T-helper 2 cell (primary cell): ENCODE measurements at places on chromosomes 5 and 9.

DNA sequence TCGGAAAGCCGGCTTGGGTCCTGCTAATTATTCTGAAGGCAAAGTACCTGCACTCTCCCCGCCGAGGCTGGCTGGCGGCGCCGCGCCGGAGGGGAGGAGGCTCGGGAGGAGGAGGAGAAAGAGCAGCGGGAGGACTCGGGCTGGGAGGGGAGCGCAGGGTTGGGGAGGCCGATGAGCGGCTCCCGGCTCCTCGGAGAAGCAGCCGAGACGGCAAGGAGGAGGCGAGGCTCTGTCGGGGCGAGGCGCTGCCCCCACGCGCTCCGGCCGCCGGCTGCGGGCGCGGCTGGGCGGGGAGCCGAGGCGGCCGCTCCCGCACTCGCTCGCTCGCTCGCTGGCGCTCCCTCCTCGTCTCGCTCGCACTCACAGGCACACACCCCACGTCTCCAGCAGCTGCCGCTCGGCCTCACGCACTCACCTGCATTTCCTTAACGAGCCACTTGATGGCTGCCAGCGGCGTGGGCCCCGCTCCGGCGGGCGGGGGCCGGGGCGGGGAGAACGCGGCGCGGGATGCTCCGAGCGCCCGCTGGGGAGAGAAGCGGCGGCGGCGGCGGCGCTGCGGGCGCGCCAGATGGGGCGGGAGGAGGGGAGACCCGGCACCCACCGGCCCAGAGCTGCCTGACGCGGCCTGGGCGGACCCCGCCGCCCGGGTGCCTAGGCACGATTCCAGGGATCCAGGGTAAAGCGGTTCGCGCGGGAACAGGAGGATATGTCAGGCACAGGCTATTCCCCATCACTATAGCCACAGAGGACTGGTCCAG, at the start of gene PTPRD:
Gene PTPRD, minus strand, starts transcription at position 362 of the 758 bp plus-strand sequence.
- DNase-seq: no peak

DNA sequence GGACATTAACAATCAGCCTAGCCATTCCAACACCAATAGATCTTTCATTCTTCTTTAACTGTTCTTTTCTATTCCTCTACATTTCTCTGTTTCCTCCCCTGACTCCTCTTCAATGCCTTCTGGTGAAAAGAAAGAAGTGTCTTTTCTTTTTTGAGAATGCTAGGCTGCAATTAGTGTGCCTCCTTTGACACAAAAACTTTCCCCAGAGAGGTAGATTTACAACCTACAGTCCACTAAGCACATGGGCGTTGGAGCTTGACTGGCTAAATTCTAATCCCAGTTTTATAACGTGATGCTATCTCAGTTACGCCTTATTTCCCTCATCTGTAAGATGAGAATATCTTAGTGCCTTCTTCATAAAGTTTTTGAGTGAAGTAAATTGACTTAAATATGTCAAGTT, 16.9 kb upstream of the ANKRD55 start:
- DNase-seq: no peak

GRCh38 chr5:102107865-102108264, 188.2 kb downstream of the SLCO4C1 start:
- DNase-seq: no peak

GRCh38 chr5:133145436-133146170, 93.8 kb downstream of the HSPA4 start:
- DNase-seq: no peak

DNA sequence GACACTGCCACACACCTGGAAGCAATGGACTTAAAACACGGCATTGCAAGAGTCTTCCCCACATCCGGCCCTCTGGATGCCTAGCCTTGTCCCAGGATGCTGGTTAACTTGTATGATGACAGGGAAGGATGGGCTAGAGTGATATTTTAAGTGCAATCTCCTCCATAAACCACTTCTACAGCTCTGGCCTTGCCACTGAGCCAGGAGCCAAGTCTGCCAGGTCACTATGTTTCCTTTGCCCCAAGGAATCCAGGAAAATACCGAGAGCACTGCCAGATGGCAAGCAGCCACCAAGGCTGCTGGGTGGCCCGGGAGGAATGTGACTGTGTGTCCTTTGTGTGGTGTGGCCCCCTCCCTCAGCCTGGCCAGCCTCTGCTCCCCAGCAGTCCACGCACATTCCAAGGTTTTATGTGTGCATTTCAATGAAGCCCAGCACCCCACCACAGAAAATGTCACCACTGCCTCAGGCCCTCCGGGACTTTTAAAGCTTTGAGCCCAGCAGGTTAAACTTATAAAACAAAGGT, 106.0 kb downstream of the FRMD3 start:
- no peak for DNase-seq

- DNase-seq: no peak
These were observed 1.7 kb upstream of the LTC4S start for GRCh38 chr5:179791881-179792611.

DNA sequence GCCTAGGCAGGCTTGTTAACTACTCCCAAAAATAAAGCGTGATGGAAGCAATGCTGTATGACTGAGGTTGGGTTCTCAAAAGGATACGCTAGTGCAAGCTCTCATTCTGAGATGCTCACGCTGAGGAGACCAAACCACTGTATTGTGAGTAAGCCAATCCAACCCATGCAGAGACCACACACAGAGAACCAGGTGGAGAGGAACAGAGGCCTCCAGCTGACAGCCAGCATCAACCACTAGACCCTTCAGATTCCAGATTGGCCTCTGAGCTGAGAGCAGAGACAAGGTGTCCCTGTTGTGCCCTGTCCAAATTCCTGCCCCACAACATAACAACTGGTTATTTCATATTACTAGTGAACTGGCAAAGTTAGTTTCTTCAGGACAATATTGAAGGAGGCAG, 4.5 kb downstream of the TSTD2 start:
- DNase-seq: no peak

DNA sequence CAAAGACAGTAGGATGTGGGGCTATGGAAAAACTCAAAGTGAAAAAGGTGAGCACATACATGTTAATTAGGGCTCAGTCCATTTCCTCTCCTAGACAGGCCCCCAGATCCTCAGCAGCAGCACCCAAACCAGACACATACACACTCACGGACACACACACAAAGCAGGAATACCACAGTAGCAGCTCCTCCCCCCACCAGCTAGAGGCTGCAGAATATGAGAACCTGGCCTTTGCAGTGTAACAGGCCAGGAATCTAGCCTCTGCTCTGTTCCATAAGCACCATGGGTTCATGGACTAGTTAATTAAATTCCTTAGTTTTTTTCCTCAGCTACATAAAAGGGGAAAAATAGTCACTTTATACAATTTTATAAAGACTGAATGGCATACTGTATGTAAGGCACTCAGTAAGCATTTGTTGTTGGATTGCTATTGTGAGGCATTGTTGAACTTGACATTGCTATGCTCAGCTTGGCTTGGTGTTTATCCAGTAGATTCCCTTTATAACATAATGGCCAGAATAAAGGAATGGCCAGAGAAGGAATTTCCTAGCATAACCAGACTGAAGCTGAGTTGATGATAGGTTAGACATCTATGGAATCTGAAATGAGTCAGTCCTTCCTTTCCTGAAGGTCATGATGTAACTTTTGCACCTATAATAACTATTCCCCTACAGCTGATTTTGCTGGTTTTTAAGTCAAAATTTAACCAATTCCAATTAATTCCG, 186.8 kb downstream of the SEMA5A start:
- DNase-seq: no peak

- DNase-seq: no peak
These were observed 27.6 kb downstream of the WHRN start for GRCh38 chr9:114477642-114478041.

DNA sequence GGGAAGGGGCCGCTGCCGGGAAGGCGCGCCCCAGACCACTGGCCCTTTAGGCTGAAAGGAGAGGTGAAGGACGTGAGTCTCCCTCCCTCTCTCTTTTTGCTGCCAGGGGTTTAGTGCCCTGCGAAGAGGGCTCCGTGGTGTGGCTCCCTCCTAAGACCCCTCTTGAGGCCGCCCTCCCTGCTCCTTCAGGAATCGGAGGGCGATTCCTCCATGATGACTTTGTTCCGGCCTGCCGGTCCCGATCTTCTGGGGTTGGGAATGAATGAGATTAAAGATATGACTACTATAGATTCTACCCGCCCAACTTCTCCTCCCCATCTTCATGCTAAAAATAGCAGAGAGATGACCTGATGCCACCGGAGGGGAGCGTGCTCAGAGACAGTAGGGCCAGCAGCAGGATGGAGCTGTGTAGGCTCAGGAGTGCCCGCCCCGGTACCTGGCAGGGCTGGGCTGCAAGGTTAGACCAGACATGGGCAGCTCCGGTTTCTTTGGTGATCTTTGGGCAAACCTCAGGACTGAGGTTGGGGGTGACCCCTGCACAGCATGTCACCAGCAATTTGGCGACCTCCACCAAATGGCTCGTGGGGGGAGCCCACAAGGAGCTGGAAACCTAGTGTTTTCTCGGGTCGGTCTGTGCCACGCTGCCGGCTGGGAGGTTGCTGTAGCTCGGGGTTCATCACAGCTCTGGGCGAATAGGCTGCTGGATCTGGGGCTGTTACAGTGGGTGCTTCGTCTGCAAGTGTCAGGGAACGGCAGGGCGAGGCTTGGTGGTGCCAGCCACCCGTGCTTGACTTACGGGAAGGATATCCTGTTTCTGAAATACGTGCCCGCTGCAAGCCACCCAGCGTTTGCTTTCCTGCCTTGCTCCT, 1.7 kb downstream of the OLFM1 start:
- no peak for DNase-seq

GRCh38 chr9:97668485-97668884, 28.7 kb downstream of the XPA start:
- no peak for DNase-seq

- DNase-seq: no peak
These were observed 244.2 kb upstream of the DAB2 start for GRCh38 chr5:39668980-39669379.

DNA sequence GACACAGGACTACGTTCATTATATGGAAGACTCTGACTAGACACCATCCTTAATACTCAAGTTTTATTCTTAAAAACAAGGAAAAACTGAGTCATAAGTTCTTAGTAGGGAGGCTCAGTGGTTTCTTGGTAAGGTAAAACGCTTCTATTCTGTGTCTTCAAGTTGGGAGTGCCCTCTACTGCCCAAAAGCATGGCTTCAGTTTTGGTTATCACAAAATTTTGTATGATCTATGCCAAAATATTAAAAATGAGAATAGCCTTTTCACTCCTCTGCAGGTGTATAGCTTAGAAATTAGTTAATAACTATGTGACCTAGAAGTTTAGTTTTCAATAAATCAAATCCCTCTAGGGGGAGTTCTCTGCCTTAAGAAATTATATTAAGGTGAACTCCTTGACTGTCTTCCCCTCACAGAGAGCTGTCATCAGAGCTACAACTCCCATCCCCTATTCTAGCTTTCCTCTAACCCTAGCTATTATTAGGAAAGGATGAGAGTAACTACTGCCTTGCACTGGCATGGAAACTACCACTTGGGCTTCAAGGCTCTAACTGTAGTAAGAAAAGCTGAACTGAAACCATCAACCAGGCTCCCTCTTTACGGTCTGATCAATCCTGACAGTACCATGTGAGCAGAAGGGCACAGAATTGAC, 189.7 kb downstream of the GNAQ start:
- no peak for DNase-seq

- no peak for DNase-seq
These were observed 700.2 kb downstream of the IRX1 start for GRCh38 chr5:4295663-4296339.

GRCh38 chr5:95102080-95102479, 182.8 kb downstream of the MCTP1 start:
- no peak for DNase-seq

DNA sequence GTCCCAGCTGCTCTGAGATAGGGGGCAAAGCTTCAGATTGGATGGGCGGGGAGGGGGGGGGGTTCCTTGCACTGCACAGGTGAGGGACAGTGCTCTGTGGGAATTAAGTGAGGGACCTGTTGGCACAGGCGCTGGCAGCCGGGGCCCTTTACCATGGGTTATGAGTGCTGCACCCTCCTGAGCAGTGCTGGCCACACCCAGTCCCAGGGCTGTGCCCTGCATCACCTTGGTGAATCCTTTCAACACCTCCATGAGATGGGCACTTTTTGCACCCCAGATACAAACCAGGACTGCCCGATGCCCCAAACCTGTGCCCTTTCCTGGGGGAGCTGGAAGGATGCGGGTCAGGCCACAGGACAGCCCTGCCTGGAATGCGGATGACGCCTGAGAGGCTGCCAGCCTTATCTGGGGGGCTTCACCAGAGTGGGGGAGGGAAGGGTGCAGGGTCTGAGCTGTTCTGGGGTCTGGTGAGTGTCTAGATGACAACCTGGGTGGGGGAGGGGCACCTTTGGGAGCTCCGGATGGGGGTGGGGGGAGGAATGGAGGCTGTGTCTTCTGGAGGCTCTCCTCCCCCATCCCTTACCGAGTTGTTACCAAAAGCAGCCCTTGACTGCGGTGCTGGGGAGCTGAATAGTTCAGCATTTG, 5.2 kb downstream of the CRB2 start:
- no peak for DNase-seq

- DNase-seq: no peak
These were observed 133.7 kb downstream of the GPBP1 start for GRCh38 chr5:57307516-57307915.

DNA sequence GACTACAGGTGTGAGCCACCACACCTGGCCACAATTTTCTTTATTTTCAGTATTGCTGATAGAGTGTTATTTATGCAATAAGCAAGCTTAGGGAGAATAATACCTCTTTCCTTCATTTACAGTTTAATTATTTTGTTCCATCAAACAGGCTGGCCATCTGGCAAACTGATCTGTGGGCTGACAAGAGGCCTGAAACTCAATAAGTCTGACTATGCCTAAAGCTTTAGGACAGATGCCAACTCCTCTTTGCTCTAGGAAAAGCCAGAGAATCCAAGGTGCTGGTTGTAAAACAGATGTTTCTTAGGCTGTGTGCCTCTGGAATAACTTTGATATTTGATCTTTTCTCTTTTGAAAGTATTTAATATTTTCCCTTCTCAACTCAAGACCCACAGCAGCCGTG, 98.4 kb downstream of the TARS1 start:
- no peak for DNase-seq

GRCh38 chr5:177226860-177227259, 76.7 kb downstream of the RAB24 start:
- no peak for DNase-seq

DNA sequence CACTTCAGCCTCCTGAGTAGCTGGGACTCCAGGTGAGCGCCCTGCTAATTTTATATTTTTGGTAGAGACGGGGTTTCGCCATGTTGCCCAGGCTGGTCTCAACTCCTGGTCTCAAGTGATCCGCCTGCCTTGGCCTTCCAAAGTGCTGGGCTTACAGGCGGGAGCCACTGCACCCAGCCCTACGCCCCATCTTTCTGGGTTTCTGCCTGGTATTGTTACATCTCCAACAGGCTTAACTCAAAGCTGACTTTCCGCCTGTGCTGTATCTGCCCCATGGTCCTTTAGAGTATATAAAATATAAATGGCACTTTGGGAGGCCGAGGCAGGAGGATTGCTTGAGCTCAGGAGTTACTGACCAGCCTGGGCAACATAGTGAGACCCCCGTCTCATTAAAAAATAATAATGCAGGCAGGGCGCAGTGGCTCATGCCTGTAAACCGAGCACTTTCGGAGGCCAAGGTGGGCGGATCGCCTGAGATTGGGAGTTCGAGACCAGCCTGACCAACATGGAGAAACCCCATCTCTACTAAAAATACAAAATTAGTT, 36.5 kb upstream of the GLDC start:
- DNase-seq: no peak
